ENCODE measurements at places on chromosomes 13 and 19.

GRCh38 chr13:49110913-49111170 lies 109.3 kb upstream of the MLNR start:
- ATAC-seq: no peak

DNA sequence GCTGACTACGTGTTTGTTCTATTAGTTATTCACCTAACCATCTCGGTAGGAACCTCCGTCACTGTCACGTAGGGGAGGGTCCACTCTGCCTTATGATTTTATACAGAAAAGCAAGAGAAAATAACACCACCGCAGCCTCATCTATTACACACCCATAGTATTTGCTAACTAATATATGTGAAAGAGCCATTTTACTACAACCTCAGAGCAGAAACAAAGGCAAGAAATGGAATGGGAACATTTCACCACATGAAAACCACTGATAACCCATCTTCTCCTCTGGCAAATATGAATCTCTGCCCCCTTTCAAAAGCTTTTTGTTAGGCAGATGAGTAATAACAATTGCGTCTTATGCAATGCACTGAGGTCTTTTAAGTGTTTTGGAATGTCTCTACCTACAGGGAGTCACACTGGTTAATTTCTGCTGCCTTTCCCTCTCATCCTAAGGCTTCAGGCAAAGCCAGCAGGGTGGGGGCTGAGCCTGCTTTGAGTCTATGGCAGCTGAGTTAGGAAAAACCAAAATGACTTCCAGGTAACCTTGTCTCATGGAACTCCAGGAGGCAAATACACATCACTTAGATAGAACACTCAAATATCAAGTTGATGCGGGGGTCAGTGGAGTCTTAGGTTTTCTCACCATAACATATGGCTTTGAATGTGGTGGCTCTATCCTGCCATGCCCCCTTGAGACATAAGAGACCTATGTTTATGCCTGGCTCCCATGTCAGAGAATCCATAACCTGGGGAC lies 15.0 kb downstream of the TSHZ3 start:
- no peak for ATAC-seq

DNA sequence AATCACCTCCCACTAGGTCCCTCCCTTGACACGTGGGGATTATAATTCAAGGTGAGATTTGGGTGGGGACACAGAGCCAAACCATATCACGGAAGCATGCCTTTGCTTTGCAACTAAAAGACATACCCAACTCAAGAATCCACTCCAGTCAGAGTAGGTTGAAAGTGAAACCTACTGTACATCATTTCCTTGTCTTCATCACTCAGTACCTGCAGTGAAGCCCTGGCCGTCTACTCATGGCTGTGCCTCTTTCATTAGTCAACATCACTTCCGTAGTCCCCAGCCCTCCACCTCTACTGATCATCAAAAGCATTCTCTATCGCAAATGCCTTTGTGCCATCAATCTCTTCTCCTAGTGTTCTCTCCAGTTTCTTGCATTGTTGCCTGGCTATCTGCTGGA lies 343.1 kb upstream of the ARGLU1 start:
- ATAC-seq: no peak

DNA sequence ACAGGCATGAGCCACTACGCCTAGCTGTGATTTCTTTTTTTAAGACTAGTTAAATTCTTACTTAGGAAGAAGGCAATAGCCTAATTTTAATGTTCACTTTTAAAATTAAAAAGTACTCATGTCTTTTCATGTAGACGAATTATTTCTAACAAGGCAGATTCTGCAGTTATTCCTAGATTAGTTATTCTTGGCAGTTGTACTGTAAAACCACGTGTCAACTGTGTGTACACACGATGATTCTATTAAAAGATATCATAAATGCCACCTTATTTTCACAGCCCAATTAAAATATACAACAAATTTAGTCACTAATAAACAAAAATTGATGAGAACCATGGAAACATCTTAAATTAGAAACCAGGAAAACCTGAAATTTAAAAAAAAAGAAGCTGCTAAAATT lies 10.6 kb upstream of the FOXO1 start:
- no peak for ATAC-seq

DNA sequence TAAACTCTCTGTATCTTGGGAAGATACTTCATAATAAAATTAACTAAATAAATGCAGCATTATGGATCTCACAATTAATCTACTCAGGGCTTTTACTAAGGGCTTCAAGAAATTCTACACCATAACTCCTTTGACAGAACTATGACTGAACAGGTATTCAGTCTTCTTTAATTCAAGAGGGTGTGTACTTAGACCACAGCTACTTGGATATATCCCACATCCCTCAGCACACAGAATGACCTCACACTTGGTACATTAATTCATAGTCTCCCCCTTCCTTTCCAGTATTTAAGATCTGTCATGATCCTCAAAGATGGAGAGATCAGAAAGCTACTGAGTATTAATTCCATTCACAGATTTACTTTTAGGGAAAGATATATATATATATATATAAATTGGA lies 11.6 kb downstream of the DIAPH3 start:
- no peak for ATAC-seq

- no peak for ATAC-seq
Observed at GRCh38 chr19:35797663-35798062, 15.0 kb downstream of the PRODH2 start.

DNA sequence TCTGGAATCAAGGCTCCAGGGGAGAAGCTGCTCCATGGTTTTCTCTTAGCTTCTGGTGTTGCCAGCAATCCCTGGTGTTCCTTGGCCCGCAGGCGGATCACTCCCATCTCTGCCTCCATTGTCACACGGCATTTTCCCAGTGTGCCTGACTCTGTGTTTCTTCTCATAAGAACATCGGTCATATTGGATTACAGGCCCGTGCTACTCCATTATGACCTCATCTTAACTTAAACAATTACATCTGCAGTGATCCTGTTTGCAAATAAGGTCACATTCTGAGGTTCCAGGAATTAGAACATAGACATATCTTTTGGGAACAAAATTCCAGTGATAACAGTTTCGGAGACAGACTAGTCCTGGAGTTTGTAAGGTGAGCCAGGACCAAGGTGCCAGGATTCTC lies 23.5 kb upstream of the ALOX5AP start:
- ATAC-seq: no peak

- ATAC-seq: no peak
Observed at GRCh38 chr13:36074659-36075058, 56.5 kb downstream of the DCLK1 start.

GRCh38 chr13:112032186-112032993 lies 34.6 kb upstream of the SOX1 start:
- no peak for ATAC-seq

DNA sequence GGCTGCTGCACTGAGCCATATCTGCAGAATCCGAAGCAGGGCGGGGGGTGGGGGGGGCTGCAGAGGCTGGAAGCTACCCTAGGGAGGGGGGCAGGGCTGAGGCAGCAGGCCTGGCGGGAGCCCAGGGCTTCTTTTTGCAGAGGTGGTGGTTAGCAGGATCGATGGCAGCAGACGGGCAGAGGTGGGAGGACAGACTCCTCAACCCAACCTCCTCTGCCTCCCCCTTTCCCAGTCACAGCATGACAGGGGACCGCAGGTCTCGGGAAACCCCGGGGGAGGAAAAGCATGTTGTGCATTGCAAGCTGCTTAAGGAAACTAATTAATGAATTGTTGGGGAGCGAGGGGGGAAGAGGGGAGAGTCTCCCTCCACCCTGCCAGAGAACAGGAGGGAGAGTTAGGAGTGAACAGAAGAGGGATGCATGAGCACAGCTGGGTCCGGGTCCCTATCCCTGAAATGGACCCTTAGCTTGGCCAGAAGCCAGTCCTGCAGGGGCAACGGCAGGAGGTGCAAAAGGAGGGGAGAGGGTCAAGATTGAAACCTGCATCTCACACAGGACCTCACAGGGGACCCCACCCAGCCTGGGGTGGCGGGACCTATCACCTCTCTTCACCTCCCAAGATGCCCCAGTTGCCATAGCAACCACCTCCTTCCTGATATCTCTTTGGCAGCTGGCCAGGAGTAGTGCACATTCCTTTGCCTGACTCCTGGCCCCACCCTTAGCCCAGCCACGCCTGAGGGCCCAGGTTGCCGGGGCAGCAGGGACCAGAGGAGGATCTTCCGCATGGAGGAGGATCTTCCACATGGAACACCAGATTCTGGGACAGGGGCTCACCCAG lies 1.8 kb downstream of the FXYD7 start:
- ATAC-seq: no peak

DNA sequence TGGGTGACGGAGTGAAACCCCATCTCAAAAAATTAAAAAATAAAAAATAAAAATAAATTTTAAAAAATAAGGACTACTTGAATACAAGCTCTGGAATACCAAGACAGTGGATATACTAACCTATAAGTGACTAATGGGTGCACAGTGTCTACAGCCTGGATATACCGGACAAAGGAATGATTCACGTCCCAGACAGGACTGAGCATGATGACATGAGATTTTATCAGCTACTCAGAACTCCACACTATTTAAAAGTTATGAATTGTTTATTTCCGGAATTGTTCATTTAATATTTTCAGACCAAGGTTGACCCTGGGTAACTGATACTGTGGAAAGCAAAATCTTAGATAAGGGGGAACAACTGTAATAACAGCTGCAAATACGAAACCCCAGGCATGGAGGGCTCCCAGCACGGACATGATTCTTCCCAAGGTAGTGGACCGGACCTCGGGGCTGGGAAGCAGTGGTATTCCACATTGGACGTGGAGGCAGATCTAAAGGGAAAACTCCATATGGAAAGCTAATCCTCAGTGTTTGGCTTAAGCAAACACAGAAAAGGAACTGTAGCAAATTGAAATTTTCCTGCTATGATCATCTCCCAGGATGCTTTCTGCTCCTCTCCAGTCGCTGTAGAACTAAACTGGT lies 102.6 kb upstream of the TSHZ3 start:
- no peak for ATAC-seq

DNA sequence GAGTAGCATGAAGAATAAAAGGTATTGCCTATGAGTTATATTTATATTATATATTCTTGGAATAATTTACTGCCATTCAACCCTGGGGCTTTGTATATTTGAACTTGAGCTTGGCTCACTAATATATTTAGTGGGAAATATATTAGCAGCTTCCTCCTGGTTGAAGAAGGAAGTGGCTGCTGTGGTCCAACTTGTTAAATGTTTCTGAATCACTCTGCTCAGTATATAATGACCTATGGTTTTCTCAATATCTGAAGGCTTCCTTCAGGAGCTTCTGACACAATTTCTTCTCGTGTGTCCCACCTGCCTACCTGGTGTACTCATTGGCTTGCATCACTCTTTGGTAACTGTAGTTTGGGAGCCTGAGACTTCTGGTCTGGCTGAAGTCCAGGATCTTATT lies 646.4 kb downstream of the TBC1D4 start:
- no peak for ATAC-seq

- peak; percentile 61 for ATAC-seq
Observed at GRCh38 chr19:11125994-11126685, 29.4 kb downstream of the SPC24 start.

DNA sequence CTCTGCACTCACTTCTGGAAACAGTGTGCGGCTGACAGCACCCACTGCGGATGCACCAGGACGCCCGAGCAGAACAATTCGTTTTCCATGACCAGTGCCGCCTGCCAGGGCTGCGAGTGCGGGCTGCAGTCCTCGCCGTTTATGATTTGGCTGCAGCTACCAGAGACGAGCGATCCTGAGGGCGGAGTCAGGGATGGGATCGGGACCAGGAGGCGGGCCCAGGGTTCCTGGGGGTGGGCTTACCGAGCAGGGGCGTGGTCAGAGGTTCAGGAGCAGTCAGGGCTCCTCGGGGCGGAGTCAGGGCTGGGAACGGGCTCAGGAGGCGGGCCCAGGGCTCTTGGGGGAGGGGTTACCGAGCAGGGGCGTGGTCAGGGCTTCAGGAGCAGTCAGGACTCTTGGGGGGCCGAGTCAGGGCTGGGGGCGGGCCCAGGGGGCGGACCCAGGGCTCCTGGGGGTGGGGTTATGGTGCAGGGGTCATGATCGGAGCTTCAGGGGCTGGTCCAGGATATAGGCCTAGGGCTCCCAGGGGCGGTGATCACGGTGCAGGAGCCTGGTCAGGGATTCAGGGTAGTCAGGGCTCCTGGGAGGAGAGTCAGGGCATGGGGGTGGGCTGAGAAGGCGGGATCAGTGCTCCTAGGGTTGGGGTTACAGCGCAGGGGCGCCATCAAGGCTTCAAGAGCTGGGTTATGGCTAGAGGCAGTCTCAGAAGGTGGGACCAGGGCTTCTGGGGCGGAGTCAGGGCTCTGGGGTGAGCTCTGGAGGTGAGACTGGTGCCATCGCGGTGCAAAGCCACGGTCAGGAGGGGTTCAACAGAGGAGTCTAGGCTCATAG lies 1.7 kb downstream of the KLK4 start:
- peak; percentile 32 for ATAC-seq

DNA sequence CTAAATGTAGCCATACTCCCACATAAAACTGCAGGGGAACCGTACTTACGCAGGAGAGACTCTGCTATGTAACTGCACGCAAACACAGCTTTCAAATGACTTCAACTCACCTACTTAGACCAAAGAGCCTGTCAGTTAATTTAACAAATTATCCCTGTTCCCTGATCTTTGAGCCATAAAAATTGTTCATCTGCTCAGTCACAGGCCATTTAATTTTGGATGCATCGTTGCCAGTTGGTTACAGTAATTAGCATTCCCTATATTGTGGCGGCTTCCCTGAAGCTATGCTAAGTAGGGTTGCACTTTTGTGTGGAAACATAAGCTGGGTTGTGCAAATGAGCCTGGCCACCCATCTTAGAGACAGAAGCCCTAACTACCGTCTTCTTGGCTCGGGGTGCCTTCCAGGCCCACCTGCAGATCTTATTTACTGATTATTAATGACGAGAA lies 21.2 kb upstream of the OBI1 start:
- ATAC-seq: no peak

GRCh38 chr19:7987114-7987768 lies 18.2 kb downstream of the ELAVL1 start:
- no peak for ATAC-seq

DNA sequence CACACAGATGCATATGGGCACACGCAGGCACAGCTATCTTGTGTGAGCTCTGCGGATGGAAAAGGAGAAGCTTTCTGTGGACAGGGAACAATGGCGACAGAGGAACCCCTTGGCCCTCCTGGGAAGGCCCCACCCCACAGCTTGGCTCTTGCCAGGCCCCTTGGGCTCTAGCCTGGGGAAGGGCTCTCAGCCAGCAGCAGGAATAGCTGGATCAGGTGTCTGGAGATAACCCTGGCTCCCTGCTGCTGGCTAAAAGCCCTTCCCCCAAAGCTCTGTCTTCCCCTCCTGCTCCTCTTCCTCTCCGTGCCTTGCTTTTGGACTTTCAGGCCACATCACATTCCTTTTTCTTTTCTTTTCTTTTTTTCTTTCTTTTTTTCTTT lies 24.3 kb downstream of the CEBPA start:
- no peak for ATAC-seq
